Glutamatergic neuron (in vitro differentiated cells): ENCODE measurements at places on chromosomes 7 and 10. TPM values are rescaled to one million over a fixed set of nuclear protein-coding genes. Genes with fewer than 3 reads are reported as not detected.

DNA sequence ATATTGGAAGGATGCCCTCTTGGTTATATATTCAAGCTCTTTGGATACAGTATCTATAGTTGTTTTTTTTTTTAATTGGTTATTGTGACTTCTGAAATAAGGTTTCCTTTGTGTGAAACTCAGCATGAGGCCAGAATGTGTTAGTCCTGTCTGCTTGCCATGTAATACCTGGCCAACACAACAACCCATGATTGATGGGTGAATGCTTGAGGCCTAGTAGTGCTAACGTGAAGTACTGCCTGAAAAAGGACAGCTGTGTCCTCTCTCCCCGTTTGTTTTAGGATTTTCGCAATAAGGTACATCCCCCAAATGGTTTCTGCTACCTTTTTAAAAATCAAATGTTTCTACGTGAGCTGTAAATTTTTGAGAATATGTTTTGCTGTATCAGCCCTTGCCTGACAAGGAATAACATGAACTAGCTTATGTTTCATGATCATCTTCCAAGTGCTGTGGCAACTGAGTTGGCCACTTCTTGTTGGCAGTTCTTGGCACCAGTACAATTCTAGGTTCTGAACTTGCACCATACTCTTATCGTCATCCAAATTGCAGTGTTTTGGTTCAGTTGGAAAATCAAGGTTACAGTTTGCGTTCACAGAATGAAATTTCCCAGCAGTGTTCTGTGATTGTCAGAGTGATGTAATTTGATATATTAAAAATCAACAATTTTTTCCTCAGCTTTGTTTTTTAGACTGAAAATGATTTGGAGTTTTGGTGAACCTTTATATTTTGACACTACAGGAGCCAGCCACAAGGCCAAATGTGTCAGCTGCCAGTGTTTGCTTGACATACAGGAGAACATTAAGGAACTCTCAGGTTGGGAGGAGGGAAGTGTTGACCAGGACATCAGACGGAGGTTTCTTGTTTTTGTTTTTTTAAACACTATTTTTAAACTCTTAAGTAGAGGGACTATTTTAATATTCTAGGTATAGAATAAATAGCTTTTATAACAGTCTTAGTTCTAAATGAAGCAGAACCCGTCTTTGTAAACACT lies 13.5 kb upstream of the ASCC1 start:
- no peak for DNase-seq

The GNAT3 gene
- total RNA-seq: 2.0 TPM

DNA sequence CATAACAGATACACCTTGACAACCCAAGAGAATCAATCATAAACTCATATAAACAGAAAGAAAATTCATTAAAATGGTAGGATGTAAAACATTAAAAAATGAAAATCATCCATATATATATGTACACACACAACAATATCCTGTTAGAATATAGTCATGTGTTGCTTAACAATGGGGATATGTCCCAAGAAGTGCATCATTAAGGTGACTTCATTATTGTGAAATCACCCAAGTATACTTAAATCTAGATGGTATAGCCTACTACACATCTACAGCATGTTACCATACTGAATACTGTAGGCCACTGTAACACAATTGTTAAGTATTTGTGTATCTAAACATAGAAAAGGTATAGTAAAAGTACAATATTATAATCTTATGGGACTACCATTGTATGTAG lies 115.8 kb upstream of the TMEM168 start:
- no peak for DNase-seq

GRCh38 chr7:117673839-117674238 lies 194.0 kb downstream of the CFTR start:
- no peak for DNase-seq

The PRKG1 gene
- total RNA-seq: 52.7 TPM
